ENCODE measurements at places on chromosomes 6 and 20.

DNA sequence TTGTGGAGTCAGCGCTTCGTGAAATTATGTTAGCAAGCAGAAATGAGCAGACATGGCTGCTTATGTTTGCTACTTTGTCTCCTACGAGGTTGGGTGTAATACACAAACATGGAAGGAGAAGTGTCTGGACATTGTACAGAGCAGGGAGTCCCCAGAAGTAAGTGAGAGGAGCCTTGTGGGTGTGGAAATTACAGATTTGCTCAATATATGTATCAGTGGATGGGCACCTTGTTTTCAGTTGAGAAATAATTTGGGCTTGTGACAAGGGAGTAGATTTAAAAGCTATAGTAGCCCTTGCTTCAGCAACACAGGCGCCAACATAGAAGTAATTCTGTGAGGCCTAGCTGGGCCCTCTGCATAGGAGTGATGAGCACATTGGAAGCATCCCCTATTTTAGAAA, 49.2 kb downstream of the HECA start:
- DNase-seq: no peak

GRCh38 chr6:85323435-85324040, 126.3 kb upstream of the NT5E start:
- DNase-seq: peak; percentile 16

- DNase-seq: no peak
These were observed 22.2 kb downstream of the RRBP1 start for GRCh38 chr20:17659801-17660200.

- DNase-seq: no peak
These were observed 77.9 kb downstream of the MYB start for GRCh38 chr6:135258970-135259369.

GRCh38 chr6:64252256-64252655, 616.7 kb downstream of the PHF3 start:
- DNase-seq: no peak

DNA sequence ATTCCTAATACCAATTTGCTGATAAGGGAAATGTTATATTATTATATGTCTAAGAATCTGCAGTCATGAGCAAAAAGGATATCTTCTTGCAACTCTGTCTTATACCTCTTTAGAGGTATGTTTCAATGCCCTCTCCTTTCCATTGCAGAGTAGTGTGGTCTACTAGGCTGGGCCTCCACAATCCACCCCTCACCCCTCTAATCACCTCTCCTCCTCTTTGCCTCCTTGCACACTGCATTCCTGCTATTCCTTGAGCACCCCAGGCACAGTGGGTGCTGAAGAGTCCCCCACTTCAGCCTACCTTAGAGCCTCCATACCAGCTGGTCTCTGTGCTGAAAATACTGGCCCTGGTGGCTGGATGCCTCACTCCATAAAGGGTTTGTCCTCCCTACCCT, 26.9 kb downstream of the ARMC2 start:
- DNase-seq: no peak

DNA sequence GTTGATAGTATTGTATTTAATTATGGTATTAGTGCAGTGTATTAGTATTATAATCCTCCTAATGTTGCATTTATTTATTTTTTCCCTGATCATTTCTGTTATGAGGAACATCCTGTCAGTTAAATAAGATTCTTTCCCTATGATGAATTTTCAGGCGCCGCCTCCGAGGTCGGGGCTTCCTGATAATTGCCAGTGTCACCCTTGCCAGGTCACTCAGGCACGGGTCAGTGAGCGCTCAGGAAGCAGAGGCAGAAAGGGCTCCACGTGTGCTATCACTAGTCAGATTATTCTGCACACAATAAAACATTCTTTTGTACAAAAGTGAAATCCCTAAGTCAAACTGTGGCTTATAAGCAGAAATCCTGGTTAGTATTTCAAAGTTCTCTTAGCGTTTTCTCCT, 64.8 kb downstream of the TSHZ2 start:
- no peak for DNase-seq

DNA sequence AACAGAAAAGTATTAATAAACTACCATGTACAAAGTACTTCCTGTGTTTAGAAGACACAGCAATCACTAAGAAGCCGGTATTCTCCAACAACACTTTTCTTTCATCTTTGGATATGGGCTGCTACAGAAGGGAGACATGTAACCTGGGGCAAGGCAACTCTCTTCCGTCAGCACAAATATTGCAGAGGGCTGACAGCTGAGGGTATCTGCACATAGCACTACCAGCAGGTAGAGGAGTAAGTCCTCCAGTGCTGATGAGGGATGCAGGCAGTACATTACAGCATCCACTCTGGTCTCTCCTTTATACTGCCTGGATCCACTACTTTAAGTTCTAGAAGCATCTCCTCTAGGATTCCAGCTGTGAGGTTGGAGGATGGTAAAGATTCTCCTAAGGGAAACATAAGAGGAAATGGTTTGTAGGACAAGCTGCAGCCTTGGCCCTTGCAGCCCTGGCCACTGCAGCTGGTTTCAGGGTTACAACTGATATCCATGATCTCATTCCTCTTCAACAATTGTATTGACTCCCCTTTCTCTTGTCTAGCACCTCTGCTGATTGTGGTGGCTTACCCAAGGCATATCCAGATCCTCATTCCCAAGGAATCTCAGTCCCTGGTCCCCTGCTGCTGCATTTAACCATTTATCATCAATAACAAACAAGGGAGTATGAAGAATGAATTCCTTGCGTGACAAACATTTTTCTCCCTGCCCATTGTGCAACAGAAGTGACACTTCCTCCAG, 110.7 kb upstream of the ADGRF1 start:
- no peak for DNase-seq

GRCh38 chr6:11722805-11723631, 55.6 kb downstream of the ADTRP start:
- no peak for DNase-seq

- no peak for DNase-seq
These were observed 37.4 kb upstream of the SYNDIG1 start for GRCh38 chr20:24432046-24432442.

DNA sequence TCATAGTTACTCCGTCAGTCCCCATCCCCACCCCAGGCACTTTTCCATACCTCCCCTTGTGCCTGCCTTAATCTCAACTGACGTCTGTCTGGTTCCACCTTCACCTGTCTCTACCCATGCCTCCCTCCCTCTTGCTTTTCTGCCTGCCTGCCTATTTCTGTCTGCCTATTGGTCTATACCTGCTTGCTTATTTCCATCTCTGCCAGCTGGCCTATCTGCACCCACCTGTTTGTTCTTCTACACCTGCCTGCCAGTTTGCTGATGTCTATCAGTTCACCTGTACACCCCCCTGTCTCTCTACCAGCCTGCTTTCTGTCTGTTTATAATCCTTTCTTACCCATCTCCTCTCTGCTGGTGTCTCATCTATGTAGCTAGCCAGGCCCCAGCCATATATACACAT, 87.5 kb downstream of the RALGAPA2 start:
- DNase-seq: no peak

DNA sequence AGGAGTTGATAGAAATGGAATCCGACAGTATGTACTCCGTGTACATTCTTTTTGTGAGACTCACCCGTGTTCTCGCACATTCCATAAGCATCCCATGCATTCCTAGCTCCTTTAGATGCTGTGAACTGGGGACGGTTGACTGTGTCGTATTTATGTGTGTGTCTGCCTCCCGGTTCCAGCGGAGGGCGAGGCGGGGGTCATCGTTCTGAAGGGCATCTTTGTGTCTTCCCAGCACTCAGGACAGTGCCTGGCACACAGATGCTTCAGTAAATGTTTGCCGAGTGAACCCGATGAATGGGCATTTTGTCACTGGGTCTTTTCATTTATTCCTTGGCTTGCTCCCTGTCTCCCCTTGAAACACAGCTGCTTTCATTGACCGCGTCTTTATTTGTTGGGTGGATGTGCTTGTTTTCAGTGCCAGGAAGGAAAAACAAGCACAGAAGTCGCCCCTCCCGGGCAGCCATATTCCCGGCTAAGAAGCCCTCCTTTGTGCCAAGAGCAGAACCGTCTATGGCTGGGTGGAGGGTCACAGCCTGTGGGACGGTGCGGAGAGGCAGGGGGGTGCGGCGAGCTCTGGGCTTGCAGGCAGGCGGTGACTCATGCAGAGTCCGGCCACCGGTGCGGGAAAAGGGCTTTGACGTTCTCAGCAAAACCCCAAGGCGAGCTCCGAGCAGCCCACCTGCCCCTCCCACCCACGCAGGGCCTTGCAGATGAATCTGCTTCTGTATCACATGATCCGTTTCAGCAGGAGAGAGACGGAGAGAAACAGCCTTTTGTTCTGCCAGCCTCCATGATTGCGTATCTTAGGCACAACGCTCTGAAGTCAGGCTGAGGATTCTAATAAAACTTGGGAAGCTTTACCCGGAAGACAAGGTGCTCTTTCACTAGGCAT, 11.2 kb upstream of the PSMG4 start:
- peak; percentile 84 for DNase-seq

- no peak for DNase-seq
These were observed 14.7 kb downstream of the KLHL32 start for GRCh38 chr6:96939007-96939805.

DNA sequence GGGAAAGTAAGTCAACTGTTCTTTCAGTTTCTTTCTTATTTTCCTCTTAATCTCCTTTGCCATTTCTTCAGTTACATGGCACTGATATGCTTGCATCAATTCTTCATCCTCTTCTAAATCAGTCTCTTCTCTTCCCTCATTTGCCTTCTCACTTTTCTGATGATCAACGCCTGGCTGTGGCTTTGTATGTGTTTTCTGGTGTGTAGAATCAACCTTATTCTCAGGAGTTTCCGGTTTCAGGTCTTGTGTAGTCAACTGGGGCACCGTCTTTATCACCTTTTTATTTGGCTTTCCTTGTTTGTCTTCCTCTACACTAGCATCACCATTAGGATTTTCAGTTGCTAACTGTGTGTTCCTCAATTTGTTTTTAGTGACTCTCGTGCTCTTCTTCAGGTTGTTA, 31.6 kb downstream of the AHI1 start:
- DNase-seq: no peak

GRCh38 chr6:92635553-92636153, 783.7 kb downstream of the EPHA7 start:
- DNase-seq: no peak

DNA sequence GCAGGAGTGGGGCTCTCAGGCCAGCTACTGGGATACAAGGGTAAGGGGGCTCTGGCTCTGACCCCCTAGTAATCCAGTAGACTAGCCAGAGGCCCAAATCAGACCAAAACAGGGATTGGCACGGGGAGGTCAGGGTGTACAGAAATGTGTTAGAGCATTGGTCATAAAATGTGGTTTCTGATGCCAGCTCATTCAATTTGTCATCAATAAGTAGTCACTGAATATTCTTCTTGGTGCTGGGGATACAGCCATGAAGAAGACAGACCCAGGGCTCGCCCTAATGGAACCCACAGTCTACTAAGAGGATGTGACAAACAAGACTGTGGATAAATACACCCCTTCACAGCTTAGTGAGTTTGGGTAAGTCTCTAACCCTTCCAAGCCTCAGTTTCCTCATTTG, 11.1 kb downstream of the MAP1LC3A start:
- DNase-seq: no peak

GRCh38 chr6:135995545-135995898, 144.0 kb downstream of the PDE7B start:
- no peak for DNase-seq

GRCh38 chr6:41336824-41337223, 1.4 kb downstream of the NCR2 start:
- no peak for DNase-seq

GRCh38 chr6:160735523-160735922, 33.5 kb downstream of the PLG start:
- no peak for DNase-seq

DNA sequence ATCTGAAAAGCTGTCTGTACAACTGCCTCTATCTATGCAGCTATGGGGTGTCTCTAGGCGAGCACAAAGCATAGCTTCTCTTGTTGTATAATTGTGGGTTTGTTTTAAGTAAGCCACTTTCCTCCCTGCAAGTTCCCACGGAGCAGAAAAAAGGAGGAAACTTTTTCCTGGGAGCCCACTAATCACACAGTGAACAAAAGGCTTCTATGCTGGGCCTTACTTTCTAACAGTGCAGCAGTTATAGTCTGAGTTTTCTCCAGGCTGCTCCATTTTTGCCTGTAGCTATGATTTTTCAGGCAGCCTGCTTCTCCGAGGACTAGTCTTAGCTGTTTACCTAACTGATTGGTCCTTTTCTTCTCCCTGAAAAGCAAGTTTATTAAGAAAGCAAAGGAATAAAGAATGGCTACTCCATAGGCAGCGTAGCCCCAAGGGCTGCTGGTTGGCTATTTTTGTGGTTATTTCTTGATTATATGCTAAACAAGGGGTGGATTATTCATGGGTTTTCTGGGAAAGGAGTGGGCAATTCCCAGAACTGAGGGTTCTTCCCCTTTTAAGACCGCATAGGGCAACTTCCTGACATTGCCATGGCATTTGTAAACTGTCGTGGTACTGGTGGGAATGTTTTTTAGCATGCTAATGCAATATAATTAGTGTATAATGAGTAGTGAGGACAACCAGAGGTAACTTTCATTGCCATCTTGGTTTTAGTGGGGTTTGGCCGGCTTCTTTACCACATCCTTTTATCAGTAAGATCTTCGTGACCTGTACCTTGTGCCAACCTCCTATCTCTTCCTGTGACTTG, 84.3 kb downstream of the OPRM1 start:
- DNase-seq: no peak

GRCh38 chr20:51335329-51335841, 207.1 kb downstream of the NFATC2 start:
- no peak for DNase-seq

- no peak for DNase-seq
These were observed 625.1 kb upstream of the IMPG1 start for GRCh38 chr6:76697585-76697984.

DNA sequence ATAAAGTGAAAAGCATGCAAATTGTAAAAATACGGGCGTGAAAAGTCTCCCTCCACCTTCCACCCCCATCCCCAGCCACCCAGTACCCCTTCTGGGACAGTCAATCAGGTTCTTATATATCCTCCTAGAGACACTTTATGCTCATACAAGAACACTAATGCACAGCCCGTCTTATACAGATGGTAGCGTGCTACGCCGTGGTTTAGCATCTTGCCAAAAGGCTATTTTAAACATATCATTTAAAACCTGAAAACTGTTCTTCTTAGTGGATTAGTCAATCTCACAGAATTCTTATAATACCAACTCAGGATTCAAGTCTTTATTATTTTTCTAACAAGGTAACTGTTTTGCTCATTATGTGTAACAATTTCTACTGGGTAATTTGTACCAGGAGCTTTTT, 57.2 kb upstream of the MRPS10 start:
- no peak for DNase-seq

- DNase-seq: no peak
These were observed 95.7 kb downstream of the EPHA7 start for GRCh38 chr6:93323630-93324029.

All from anterior cingulate cortex (tissue), 58 donors.